Suppressor macrophage treated with lipopolysaccharide for 1 hour (primary cell): ENCODE measurements at places on chromosomes 12 and 14.

DNA sequence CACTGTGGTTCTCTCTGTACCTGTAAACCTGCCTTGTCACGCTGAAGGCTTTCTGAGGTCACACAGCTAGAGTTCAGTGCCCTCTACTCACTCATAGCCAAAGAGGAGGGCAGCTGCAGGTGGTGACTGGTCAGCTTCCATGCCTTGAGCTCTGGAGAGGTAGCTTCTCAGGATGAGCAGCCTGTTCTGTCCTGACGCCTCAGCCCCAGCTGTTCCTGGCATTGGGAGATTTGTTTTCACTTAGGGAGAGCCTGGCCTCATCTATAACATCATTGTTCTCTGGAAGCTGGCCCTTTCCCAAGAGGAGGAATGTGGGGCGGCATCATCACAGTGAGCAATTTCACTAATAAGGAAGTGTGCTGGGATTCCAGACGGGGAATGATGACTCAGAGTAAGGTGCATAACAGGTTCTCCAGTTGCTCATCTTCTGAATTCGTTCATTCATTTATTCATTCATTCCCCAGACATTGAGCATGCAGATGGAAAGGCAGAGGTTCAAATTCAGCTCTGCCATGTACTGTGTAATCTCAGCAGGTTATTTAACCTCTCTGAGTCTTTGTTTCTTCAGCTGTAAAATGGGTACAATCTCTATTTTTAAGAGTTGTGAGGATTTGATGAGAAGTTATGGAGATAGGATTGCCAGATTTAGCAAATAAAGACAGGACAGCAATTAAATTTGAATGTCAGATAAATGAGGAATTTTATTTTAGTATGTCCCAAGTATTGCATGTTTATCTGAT, 255.8 kb upstream of the CRY1 start:
- DNase-seq: no peak

DNA sequence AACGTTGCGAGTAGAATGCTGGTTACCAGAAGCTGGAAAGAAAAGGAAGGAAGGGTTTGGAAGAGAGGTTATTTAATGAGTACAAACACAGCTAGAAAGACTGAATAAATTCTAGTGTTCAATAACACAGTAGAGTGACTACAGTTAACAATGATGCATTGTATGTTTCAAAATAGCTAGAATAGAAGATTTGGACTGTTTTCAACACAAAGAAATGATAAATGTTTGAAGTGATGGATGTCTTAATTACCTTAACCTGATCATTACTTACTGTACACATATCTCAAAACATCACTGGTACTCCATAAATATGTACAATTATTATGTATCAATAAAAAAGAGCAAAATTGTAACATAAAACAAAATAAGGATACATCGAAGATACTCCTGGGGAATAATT, 1221.8 kb upstream of the SEL1L start:
- no peak for DNase-seq

DNA sequence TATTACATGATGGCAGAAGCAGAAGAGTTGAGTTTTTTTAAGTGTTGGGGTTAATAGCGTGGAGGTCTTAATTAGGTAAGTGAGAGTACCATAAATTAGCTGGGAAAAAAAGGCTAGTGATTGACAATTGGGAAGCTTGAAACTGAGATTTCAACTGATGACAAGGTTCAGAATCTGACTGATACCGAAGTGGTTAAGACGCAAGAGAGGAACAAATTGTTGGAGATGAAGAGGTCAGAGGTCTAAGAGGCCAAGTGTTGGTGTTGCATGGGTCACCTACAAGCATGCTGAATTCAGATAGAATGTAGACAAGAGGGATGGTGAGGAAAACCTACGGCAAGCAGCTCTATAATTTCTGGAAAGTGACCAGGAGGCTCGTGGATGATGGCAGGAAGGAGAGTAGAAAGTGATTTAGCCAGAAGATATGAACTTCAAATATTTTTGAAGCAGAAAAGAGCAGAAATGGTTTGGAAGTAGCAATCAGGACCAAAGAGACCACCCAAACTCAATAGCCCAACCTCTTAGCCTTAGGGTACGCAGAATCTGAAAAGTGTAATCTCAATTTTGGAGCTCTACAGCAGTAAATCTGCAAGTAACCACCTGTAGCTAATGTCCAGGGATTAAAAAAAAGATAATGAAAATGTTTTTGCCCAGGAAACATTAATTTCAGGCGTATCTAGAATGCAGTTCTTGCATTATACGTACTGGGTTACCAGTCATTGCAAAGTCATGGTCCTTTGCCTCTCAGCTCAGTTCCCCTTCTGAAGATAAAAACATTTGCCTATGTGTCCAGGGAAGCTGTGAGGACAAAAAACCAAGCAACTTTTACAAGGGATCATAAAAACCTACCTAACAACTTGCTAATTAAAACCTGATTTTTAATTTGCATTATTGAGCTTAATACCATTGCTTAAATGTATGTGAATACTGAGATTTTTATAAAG, 1.7 kb upstream of the TMPO start:
- DNase-seq: peak; percentile 38

DNA sequence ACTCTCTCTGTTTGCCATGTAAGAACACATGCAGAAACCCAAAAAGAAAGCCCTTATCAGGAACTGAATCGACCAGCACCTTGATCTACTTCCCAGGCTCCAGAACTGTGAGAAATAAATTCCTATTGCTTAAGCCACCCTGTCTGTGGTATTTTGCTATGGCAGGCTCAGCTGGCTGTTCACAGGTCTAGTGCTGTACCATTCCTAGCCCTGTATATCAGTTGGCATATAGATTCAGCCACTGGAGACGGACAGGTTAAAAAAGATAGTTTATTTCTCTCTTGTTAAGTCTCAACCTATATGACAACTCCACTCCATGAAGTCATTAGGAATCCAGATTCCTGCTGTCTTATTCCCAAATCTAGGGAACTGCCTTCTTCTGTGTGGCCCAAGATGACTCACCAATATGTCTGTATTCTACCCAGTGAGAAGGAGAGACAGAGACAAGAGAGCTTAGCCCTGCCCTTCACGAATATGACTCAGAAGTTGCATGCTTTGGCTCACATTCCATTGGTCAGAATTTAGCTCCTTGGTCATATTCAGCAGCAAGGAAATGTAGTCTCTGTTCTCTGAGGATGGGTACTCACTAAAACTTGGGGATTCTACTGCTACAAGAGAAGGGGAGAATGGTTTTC, 57.0 kb downstream of the PLEKHG7 start:
- DNase-seq: peak; percentile 68

DNA sequence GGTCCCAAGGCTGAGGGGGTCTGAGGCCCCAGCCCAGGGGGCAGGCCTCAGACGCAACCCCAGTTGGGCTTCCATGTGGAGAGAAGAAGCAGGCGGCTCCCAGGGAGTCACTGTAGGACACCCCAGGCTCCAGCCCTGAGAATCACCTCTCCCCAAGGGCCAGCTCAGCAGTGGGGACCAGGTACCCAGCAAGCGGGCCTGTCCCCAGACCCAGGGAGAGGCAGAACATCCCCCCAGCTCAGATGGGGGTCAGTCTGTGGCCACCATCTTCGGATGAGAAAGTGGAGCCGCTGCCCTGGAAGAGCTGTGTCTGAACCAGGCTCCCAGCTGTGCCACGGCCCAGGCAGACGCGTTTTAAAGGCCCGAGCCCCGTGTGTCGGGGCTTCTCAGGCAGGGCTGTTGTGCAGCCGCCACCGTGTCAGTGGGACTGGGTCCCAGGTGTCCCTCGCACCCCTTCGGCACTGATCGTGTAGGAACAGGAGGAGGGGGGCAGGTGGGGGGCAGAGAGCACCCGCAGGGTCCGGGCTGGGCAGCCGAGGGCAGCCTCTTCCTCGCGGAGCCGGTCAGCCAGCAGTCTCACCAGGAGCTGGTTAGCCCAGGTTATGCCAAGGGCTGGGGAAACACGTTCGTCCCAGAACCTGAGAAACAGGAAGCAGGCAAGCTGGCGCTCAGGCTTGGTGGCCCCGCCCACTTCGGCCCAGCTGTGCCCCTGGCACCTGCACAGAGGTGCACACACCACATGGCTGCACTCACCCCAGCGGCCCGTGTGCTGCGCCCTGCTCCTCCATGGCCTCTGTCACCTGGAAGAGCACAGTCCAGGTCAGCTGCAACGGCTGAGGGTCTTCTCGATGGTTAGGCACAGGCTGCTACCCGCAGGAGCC, 16.6 kb downstream of the XRCC3 start:
- DNase-seq: no peak

- no peak for DNase-seq
These were observed 5.6 kb downstream of the SYNE3 start for GRCh38 chr14:95510804-95511203.

DNA sequence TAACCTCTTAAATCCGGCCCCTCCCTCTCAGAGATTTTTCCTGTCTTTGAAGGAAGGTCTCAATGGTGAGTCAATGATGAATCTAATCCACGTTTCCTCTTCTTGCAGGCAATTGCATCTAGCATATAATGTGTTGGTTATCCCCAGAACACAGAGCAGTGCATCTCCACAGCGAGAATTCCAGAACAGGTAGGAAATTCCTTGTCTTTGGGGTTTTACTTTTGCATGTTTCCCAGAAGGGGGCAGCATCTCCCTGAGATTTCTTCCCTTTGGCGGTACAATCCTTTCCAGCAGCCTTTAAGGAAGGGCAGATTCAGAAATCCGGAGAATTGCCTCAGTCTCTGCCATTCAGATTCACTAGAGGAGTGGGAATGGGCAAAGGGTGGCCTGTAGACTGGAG, 128.0 kb downstream of the KCNA5 start:
- peak; percentile 42 for DNase-seq

DNA sequence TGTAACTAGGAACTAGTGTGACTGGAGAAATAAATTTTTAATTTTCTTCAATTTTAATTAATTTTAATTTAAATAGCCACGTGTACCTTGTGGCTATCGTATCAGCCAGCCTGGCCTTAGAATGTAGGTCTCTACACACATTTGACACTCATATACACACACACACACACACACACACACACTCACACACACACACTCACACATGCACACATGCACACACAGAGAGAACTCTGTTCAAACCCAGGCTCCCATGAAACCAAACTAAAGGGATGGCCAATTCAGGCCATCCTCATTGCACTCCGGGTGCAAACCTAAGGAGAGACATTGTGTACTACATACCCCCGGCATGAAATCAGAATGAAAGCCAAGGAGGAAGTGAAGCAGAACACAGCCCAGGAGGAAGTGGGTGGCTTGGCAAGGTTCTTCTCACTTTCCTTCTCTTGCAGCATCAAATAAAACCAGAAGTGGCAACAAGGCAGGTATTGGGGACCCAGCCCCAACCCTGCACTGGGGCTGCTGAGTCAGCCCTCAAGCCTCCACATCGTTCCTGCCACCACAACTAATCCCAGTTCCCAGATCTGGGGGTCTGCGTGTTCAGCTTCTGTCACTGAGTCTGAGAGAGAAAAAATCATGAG, 26.2 kb upstream of the CHPT1 start:
- peak; percentile 58 for DNase-seq

- no peak for DNase-seq
These were observed 45.8 kb downstream of the NEUROD4 start for GRCh38 chr12:55065535-55065934.

DNA sequence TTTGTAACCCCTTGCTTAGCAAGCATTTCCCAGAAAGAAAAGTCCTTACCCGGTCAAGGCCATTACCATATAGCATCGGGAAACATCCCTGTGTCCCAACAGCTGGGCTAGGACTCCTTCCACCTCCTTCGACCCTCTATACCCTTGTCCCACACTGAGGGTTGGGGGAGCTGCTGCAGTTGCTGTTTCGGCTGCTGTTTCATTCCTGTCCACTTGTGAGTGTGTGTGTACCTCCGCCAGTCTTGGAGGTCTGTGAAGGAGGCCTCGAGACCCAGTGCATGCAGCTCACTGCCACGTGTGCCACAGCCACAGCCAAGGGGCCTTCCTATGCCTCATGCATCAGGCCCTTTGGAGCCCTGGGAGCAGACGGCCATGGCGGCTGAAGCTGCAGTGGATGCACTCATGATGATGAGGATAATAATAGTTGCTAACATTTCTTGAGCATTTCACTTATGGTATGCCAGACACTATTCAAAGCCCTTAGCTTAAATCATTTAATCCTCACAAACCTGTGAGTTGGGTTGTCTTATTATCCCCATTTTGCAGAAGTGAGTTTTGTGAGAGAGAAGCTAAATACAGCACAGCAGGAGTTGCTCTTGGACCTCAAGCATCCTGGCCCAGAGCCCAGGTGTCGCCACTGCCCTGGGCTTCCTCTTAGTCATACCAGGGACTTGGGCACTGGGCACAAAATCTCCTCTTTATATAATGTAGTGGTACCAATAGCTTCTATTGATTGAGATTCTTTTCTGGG, 156.5 kb downstream of the PRKCH start:
- DNase-seq: peak; percentile 59

GRCh38 chr14:101505236-101505970, 55.9 kb upstream of the DIO3 start:
- DNase-seq: no peak

GRCh38 chr12:25587346-25587745, 34.3 kb upstream of the LMNTD1 start:
- DNase-seq: no peak

- no peak for DNase-seq
These were observed 217.3 kb upstream of the CPNE8 start for GRCh38 chr12:39122562-39123204.

- peak; percentile 92 for DNase-seq
These were observed 11.8 kb downstream of the P2RX7 start for GRCh38 chr12:121144416-121144914.

- no peak for DNase-seq
These were observed 278.2 kb upstream of the RTL1 start for GRCh38 chr14:101181446-101182313.

- DNase-seq: no peak
These were observed 2.8 kb downstream of the TMX1 start for GRCh38 chr14:51242545-51243490.

- DNase-seq: no peak
These were observed 89.0 kb downstream of the BORCS5 start for GRCh38 chr12:12445882-12446181.

DNA sequence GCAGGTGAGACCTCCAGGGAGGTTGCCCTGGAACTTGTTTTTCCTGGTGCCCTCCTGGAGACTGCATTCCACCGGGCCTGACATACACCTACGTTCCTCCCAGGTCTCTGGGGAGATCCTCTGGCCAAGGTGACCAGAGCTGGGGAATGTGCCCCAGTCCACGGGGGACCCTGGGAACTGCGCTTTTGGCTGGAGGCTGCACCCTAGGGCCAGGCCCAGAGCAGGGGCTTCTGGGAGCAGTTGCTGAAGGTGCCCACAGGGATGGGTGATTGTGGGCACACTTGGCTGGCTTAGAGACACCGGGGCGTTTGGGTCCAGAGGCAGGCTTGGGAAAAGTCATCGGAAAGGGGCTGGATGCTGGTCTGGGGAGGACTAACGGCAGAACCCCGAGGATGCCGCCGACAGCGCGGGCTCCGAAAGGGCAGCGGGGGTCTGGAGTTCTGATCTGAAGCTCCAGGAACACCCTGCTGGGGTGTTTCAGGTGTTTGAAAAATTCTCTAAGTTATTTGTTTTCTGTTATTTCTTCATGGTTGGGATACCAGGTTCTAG, 36.5 kb upstream of the TDRD9 start:
- DNase-seq: no peak
